CD4-positive, alpha-beta T cell treated with Interleukin-21 for 1 hour (primary cell): ENCODE measurements at places on chromosomes 6 and 20.

DNA sequence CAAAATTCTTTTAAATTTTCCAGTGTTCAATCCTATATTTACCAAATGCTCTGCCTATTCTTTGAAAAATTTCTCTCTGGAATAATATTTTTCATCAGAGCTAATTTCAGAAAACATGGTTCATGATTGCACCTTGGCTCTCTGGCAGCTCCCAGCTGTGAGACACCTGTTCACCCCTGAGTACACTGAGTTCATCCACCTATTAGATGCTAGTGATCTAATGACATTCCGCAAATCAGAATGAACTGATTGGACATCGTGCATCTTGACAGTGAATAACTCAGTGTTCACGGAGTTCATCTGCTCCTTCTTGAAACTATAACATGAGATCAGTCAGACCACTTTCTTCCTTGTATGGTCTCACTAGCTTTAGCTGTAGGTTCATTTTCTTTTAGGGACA is 3.9 kb upstream of the SHPRH start:
- DNase-seq = no peak

DNA sequence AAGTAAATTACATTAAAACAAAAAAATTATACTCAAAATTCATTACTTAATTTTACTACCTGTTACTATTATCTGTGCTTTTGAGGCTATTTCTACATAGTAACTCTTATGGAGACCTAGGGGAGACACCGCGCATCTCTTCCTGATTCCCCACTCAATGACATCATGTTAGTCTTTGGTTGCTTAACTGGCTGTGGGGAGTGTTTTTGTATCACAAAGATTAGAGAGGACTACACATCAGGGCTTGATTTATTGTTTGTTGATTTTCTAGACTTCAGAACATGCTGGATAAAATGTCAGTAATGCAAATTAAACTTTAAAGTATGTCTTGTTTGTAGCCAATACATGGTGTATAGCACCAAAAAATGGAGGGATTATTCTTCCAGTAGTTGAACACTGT is 26.0 kb downstream of the SLC2A10 start:
- DNase-seq = no peak

DNA sequence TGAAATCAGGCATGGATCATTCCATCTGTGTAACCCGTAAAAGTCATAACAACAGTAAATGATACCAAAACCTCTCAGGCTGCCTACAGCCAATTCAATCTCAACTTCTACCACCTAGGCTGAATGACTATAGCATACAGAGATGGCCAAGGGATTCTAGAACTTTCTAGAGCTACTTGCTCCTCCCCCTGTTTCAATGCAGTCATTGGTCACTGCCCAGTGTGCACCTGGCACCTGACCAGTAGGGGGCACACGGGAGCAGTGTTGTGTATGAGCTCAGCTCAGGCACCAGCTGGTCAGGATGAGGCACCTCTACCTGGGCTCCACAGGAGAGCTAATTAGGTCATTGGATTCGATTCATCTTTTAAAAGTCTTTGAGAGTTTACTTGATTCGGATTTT is 86.2 kb downstream of the PLEKHG1 start:
- DNase-seq = peak; percentile 48

- no peak for DNase-seq
These were observed 1.8 kb downstream of the GTPBP2 start for GRCh38 chr6:43627008-43627825.

- DNase-seq = no peak
These were observed 43.4 kb downstream of the LRFN2 start for GRCh38 chr6:40543776-40544175.
